ENCODE measurements at places on chromosomes 5 and 9.
A peak's percentile ranks its signal among the peaks of the same experiment; 100 is the strongest.

DNA sequence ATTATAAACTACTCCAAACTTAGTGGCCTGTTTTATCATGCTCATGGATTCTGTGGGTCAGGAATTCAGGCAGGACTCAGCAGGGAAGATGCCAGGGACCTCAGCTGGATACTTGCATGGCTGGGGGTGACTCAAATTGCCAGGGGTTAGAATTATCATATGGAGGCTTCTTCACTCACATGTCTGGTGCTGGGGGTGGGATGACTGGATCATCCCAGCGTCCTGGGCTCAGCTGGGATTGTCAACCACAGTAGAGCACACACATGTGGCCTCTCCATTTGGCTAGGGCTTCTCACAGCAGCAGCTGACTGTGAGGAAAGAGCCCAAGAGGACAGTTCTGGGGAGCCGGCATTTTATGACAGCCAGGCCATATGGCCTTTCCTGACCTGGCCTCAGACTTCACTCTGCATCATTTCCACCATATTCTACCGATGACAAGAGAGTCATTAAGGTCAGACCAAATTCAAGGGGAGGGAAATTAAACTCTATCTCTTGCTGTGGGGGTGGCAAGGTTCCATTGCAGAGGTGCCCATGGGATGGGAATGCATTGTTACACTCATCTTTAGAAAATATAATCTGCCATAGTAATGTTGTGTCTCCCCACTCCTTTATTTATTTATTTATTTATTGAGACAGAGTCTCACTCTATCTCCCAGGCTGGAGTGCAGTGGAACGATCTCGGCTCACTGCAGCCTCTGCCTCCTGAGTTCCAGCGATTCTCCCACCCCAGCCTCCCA, 5.2 kb upstream of the GRK6 start:
- no peaks in the 10 kb centered on the region for H3K27me3 ChIP-seq
- no peak overlapping the region for H3K4me3 ChIP-seq
- DNase-seq, result no peak
- H3K27ac ChIP-seq, result no peak overlapping the region
- no peaks in the 10 kb centered on the region for H3K36me3 ChIP-seq
- no peaks in the 10 kb centered on the region for H3K4me1 ChIP-seq

- peaks cover 8% of the 10 kb centered on the region for H3K4me1 ChIP-seq
- no peak overlapping the region for H3K27ac ChIP-seq
- peaks cover 2% of the 10 kb centered on the region for H3K36me3 ChIP-seq
- H3K27me3 ChIP-seq, result no peaks in the 10 kb centered on the region
Observed at GRCh38 chr9:33469891-33470290, 3.8 kb downstream of the NOL6 start.

GRCh38 chr5:11222169-11222568, 461.1 kb upstream of the DAP start:
- DNase-seq, result no peak
- no peaks in the 10 kb centered on the region for H3K36me3 ChIP-seq
- H3K4me3 ChIP-seq, result no peak overlapping the region
- no peaks in the 10 kb centered on the region for H3K27me3 ChIP-seq
- H3K4me1 ChIP-seq, result no peaks in the 10 kb centered on the region
- H3K27ac ChIP-seq, result no peak overlapping the region

DNA sequence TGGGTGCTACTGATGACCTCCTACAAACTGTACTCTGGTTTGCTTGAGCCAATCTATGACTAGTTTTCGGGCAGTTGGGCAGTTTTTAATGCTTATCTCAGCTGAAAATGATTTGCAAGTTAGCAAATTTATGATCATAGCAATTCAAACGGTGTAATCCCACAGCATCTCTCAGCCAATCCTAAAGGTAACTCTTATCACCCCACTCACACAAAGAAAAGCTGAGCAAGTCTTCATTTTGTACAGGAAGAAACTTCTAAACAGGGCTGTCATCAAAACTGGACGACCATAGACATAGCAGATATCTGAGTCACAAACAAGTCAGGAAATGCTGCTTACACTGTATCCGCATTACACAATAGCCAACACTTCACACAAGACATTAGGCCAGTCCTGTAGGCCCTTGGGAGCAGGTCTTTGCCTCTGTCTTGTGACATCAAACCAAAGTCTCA, 2.6 kb upstream of the ENC1 start:
- no peak overlapping the region for H3K4me3 ChIP-seq
- no peaks in the 10 kb centered on the region for H3K27me3 ChIP-seq
- DNase-seq, result peak; percentile 75

DNA sequence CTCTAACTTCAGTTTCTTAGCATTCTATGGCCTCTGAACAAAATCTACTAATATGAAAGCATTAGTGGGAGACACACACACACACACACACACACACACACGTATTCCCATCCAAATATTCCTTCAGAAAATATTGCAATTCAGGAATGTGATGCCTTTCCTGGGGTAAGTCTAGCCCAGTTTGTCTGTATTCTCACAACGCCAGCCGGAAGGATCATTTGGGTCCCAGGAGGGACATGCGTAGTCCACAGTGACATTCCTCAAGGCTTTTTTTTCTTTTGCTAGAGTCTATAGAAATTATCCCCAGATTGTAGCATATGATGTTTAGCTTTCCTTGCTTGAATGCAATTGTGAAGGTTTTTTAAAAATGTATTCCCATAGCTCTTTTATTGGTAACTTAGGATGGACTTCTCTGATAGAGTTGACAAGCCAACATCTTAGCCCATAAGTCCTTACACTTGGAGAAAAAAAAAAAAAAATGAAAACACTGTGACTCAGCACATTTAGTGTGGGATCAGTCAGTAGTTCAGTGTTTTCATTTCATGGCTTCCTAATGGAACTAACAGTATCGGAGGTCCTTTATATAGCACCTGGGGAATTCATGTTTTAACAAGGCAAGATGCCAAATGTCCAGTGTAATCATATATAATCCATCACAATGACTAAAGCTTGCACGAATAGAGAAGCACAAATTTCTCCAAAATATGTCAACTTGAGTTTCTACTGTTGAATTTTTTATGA, 316.5 kb downstream of the DIRAS2 start:
- H3K4me1 ChIP-seq, result no peaks in the 10 kb centered on the region
- H3K4me3 ChIP-seq, result no peak overlapping the region
- H3K27me3 ChIP-seq, result no peaks in the 10 kb centered on the region
- H3K27ac ChIP-seq, result no peak overlapping the region
- no peaks in the 10 kb centered on the region for H3K36me3 ChIP-seq
- no peak for DNase-seq

- H3K27me3 ChIP-seq, result peaks cover 12% of the 10 kb centered on the region
- H3K27ac ChIP-seq, result no peak overlapping the region
- H3K4me3 ChIP-seq, result no peak overlapping the region
- no peaks in the 10 kb centered on the region for H3K36me3 ChIP-seq
- no peaks in the 10 kb centered on the region for H3K4me1 ChIP-seq
- DNase-seq, result no peak
Observed at GRCh38 chr5:154498994-154499393, 21.0 kb upstream of the HAND1 start.

DNA sequence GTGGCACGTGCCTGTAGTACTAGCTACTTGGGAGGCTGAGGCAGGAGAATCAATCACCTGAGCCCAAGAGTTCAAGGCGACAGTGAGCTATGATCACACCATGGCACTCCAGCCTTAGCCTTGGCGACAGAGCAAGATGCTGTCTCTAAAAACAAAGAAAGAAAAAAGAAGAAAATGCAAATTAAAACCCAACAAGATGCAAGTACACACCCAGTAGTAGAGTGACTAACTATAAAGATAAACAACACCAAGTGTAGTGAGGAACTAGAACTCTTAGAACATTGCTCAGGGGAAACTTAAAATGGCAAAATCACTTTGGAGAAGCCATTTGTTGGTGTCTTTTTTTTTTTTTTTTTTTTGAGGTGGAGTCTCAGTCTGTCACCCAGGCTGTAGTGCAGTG, 34.7 kb upstream of the RARS1 start:
- no peak overlapping the region for H3K4me3 ChIP-seq
- H3K36me3 ChIP-seq, result no peaks in the 10 kb centered on the region
- no peaks in the 10 kb centered on the region for H3K27me3 ChIP-seq
- no peak for DNase-seq

DNA sequence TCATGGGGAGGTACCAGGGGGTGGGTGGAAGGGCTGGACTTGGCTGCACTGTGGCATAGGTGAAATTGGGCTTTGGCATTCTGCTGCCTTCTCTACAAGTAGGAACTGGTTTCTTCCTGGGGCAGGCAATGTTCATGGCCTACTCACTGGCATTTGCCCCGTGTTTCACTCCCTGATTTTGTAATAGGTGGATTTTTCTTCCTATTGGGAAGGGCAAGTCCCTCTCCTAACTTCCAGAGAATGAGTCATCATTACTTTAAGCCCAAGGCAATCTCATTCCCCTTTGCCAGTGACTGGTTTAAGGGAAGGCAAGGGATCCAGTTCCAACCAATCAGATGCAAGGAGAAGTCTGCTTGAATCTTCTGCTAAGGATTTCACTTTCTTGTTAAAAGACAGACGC, 67.9 kb upstream of the ANKRD55 start:
- H3K4me3 ChIP-seq, result no peak overlapping the region
- no peaks in the 10 kb centered on the region for H3K27me3 ChIP-seq
- no peak overlapping the region for H3K27ac ChIP-seq

DNA sequence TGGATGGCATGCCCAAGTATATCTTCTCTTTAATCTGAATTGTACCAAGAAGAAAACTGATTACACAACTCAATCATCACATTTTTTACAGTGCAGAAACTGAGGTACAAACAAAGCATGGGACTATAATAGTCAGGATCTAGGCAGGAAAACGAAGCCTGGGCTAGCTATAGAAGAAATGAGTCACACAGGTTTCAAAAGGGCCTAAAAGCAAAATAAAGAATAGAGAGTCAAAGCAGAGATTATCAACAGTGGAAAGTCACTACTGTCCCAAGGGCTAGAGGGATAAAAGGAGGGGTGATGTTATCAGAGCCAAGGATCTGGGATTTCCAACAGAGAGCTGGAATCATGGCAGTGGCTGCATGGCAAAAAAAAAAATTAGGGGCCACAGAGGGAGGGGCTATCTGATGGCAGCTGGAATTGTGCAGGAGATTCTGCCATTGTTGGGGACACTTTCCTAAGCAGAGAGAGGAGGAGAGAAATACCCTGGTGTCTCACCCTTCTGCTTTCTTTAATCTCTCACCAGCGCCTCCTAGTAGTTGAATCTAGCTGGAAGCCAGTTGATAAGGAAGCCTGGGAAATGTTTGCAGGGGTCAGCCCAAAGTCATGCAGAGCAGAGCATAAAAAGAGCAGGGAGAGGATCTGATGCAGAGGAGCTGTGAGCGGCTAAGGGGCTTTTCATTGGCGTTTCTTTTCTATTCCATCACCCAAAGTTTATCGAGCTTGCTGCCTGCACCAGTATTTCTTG, 343.2 kb downstream of the ACTL7B start:
- H3K36me3 ChIP-seq, result no peaks in the 10 kb centered on the region
- H3K27ac ChIP-seq, result no peak overlapping the region
- DNase-seq, result no peak
- H3K27me3 ChIP-seq, result no peaks in the 10 kb centered on the region

DNA sequence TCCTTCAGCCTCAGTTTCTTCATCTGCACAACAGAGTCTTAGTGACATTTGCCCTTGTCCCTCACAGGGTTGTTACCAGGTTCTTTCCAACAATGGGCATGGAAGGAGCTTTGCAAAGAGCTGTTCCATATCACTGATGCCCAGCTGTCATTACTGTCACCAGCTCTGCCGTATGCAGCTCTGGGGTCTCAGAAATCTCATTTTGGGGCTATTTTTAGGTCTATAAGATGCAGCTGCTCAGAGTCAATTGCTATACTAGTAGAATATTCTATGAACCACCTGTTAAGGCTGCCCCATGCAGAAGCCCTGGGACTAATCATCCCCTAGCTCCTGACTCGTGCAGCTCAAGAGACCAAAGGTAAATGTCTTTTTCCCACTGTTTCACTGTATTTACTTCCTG, 105.1 kb upstream of the TNPO1 start:
- H3K27ac ChIP-seq, result no peak overlapping the region
- H3K4me3 ChIP-seq, result no peak overlapping the region

GRCh38 chr5:56155992-56156584, 77.0 kb downstream of the ANKRD55 start:
- H3K4me3 ChIP-seq, result no peak overlapping the region
- no peaks in the 10 kb centered on the region for H3K36me3 ChIP-seq
- H3K27me3 ChIP-seq, result no peaks in the 10 kb centered on the region
- peak overlapping the region; percentile 91 for H3K27ac ChIP-seq

- DNase-seq, result no peak
- H3K27ac ChIP-seq, result no peak overlapping the region
- no peaks in the 10 kb centered on the region for H3K36me3 ChIP-seq
- no peak overlapping the region for H3K4me3 ChIP-seq
- H3K4me1 ChIP-seq, result peaks cover 4% of the 10 kb centered on the region
Observed at GRCh38 chr9:108655818-108656217, 200.0 kb downstream of the ACTL7B start.

- no peak overlapping the region for H3K4me3 ChIP-seq
- H3K36me3 ChIP-seq, result no peaks in the 10 kb centered on the region
- no peak overlapping the region for H3K27ac ChIP-seq
- no peaks in the 10 kb centered on the region for H3K4me1 ChIP-seq
- H3K27me3 ChIP-seq, result no peaks in the 10 kb centered on the region
Observed at GRCh38 chr9:91178281-91179236, 183.2 kb downstream of the AUH start.

GRCh38 chr9:23219471-23219870, 606.6 kb downstream of the ELAVL2 start:
- H3K36me3 ChIP-seq, result no peaks in the 10 kb centered on the region
- H3K27ac ChIP-seq, result no peak overlapping the region
- no peaks in the 10 kb centered on the region for H3K27me3 ChIP-seq

DNA sequence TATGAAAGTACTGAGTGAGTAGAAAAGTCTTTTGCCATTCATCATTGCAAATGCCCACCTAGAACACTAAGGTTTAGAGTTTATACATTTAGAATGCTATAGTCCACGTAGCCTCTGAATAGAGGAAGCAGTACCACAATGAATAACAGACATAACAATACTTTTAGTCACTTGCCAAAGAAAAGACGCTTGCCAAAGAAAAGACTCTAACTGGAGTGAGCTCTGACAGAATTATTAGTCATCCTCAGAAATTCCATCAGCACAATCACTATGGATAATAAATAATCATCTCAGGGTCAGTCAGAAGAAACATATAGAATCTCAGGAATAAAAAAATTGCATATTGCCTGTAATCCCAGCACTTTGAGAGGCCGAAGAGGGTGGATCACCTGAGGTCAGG, 168.5 kb upstream of the TARS1 start:
- H3K4me3 ChIP-seq, result no peak overlapping the region
- H3K36me3 ChIP-seq, result no peaks in the 10 kb centered on the region
- peaks cover 2% of the 10 kb centered on the region for H3K4me1 ChIP-seq
- H3K27ac ChIP-seq, result no peak overlapping the region
- H3K27me3 ChIP-seq, result no peaks in the 10 kb centered on the region
- DNase-seq, result no peak

GRCh38 chr5:152819891-152820290, 414.8 kb upstream of the NMUR2 start:
- no peak overlapping the region for H3K4me3 ChIP-seq
- no peak for DNase-seq
- no peaks in the 10 kb centered on the region for H3K4me1 ChIP-seq
- no peaks in the 10 kb centered on the region for H3K36me3 ChIP-seq
